ENCODE measurements at places on chromosomes 16 and 17. TPM values are rescaled to one million over a fixed set of nuclear protein-coding genes. Genes with fewer than 3 reads are reported as not detected.

Gene HNF1B
- not detected for total RNA-seq

Gene PNMT
- not detected for total RNA-seq

Gene PPP1R1B
- not detected for total RNA-seq

Gene HOXB7
- 17.8 TPM for total RNA-seq

Gene ENPP7
- total RNA-seq: not detected

Gene GNGT2
- total RNA-seq: 10.9 TPM

Gene NACA2
- total RNA-seq: not detected

Gene G6PC1
- total RNA-seq: not detected

Gene SHCBP1
- 38.1 TPM for total RNA-seq

Gene HSBP1
- 156 TPM for total RNA-seq

Gene GOT2
- total RNA-seq: 105 TPM

Gene PCGF2
- 14.3 TPM for total RNA-seq

Gene HSPB9
- not detected for total RNA-seq

Gene RAD51C
- 59.6 TPM for total RNA-seq

Gene SLC2A4
- 0.03 TPM for total RNA-seq

Gene ZNHIT3
- total RNA-seq: 51.7 TPM

Gene SP2
- 1.6 TPM for total RNA-seq

Gene C1QL1
- total RNA-seq: 3.6 TPM

Gene CCL2
- 0.51 TPM for total RNA-seq

Gene TTLL6
- total RNA-seq: 0.21 TPM

Gene TOX3
- not detected for total RNA-seq

Gene CARD14
- total RNA-seq: not detected

Gene KRTAP3-2
- not detected for total RNA-seq

Gene CHMP6
- 15.8 TPM for total RNA-seq

Gene RSPRY1
- total RNA-seq: 36.6 TPM

Gene IL4R
- total RNA-seq: 21.8 TPM

Gene KRTAP17-1
- total RNA-seq: not detected

Gene TMC8
- total RNA-seq: 0.95 TPM

Gene CMTM1
- total RNA-seq: 8.7 TPM

Gene LGALS9B
- total RNA-seq: not detected

Gene CPHXL2
- not detected for total RNA-seq

Gene KRT12
- not detected for total RNA-seq

Gene TEKT5
- total RNA-seq: not detected

Gene AATK
- total RNA-seq: 0.03 TPM

Gene SAT2
- 18.6 TPM for total RNA-seq

Gene PIK3R5
- total RNA-seq: not detected

Gene PIPOX
- total RNA-seq: 0.33 TPM

Gene CLUH
- total RNA-seq: 81.0 TPM

Gene FOXJ1
- not detected for total RNA-seq

Gene WFIKKN2
- total RNA-seq: not detected

Gene SYNRG
- total RNA-seq: 7.4 TPM

Gene PRSS22
- not detected for total RNA-seq

Gene CD300LB
- not detected for total RNA-seq

Gene NEUROD2
- not detected for total RNA-seq

Gene FAAP100
- total RNA-seq: 28.7 TPM

Gene TLCD3A
- total RNA-seq: 39.4 TPM

Gene SNAI3
- total RNA-seq: 0.51 TPM

Gene ZNF385C
- total RNA-seq: not detected

Gene GNAO1
- total RNA-seq: 0.05 TPM

Gene SPATA2L
- total RNA-seq: 15.1 TPM

Gene QRICH2
- 1.6 TPM for total RNA-seq

Gene SGF29
- 25.4 TPM for total RNA-seq

Gene KRTAP2-2
- total RNA-seq: not detected

Gene HS3ST4
- total RNA-seq: not detected

Gene TBC1D3H
- total RNA-seq: not detected

Gene TUBG2
- 6.8 TPM for total RNA-seq

Measured in HT1080 (cell line).